ENCODE measurements at places on chromosomes 16 and 17.

DNA sequence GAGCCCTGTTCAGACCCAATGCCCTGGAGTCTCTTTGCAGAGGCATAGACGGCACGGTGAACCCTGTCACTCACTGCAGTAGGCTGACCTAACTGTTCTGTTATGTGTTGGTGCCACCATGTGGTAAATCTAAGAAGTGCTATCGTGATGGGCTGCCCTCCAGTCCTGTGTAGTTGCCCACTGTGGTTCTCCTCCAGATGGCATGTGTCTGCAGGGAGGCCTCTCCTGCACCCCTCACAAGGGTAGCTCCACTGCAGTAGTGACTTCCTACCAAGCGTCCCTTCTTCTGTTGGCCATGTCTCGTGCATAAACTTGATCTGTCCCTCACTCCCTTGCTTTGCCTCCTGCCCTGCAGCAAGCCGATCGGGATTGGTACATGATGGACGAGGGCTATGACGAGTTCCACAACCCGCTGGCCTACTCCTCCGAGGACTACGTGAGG lies 5.8 kb downstream of the DHX38 start:
- peak; percentile 44 for DNase-seq

GRCh38 chr16:30853758-30854157 lies 40.1 kb downstream of the BCL7C start:
- DNase-seq = no peak

GRCh38 chr16:70395345-70395901 lies 43.5 kb downstream of the ST3GAL2 start:
- peak; percentile 64 for DNase-seq

DNA sequence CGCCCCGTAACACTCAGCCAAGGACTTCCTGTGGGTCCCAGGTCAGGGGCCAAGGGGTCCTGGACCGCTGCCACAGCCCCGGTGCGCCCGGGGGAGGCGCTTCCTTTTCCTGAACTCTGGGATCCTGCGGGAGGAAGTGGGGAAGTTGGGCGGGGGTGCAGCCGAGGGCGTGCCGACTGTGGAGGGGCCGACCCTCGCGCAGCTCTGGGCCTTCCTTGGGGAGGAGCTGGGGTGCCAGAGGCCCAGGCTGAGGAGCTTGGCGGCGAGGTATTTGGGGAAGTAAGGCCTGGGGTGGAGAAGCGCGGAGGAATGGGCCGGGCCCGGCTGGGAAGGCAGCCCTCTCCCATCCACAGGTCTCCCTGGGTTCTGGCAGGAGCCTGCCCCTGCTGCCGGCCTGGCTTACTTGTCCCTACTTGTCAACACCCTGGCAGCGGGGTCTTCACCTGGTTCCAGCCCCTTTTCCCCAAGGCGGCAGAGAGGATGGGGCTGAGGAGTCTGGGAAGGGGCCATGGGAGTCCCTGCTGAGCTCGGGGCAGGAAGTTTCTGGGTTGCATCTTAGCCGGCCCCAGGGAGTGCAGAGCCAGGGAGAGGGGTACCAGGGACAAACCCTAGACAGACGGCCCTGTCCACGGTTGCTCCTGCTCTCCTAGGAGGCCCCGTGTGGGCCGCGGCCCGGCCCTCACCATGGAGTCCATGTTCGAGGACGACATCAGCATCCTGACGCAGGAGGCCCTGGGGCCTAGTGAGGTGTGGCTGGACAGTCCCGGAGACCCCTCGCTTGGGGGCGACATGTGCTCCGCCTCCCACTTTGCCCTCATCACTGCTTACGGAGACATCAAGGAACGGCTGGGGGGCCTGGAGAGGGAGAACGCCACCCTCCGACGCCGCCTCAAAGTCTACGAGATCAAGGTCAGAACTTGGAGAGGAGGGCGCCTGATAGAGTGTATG lies 1.7 kb downstream of the TBKBP1 start:
- DNase-seq = no peak

DNA sequence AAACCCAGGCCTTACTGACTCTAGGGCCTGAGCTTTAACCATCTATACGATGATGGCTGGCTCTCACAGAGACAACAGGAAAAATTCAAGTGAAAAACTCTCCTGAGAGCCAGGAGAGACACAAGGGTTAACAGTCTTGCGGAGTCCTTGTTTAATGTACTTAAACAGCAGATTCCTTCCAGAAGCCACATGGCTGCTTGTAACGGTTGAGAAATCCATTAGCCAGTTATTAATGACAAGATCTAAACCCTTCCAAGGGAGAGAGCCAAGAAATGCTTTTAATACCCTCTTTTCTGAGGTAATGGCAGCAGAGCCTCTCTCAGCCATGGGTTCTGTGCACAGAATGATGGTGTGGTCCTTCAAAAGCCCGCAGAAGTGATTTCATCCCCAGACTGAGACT lies 5.2 kb upstream of the ALDOA start:
- no peak for DNase-seq

GRCh38 chr16:55439101-55439690 lies 39.8 kb upstream of the MMP2 start:
- no peak for DNase-seq

DNA sequence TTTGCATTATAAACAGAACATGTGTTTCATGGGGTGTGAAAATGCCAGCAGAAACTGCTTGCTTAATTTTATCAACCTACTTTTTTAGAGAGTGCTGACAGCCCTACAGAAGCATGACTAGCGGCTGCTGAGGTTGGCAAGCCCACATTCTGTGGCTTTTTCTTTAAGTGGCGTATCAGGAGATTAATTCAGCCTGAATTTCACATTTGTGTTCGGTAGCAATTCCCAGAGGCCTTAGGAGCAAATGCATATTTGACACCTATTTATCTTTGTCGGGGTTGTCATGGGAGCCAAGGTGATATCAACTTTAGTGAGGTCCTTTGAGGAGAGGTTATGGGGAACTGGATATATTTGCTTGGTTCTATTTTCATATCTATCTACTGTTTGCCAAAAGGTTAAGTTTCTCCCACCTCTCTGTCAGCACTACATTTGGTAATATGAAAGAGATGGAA lies 140.9 kb downstream of the KCNJ2 start:
- no peak for DNase-seq

DNA sequence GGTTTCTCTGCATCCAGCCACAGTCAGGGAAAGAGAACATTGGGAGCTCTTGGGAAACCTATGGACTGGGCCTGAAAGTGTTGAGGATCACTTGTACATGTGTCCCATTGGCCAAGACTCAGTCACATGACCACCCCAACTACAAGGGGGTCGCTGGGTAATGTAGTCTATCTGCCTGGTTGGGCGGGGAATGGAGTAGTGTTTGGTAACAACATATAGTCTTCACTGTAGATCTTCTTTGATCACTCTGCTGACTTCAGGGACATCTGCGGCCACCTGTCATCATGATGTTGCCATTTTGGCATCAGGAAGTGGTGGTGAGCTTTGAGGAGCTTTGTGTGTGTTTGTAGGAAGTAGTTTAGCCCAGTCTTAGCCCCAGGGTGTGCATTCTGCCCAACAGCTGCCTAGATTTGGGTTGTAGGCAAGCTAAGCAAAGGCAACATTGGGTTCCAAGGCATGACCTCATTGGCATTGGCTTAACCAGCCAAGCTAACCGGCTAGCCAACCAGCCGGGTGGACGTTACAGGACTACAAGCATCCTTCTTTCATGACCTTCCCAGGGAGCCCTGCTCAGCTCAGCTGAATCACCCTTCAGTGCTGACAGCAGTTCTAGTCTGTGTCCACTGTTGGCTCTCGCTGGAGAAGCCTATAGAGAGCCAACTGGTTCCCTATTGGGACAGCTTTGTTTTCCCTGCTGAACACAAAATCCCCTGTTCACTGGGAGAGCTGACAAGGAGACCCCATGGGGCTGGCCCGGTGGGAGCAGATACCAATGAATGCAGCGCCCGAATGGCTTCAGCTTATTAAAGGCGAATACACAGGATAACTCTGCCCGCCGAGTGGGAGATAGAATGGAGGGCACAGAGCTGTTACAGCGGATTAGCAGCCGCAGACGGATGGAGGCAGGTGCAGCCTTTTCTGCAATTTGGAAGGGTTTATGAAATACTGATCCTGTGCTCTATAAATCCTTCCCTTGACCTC lies 178.6 kb downstream of the NTN1 start:
- no peak for DNase-seq

- DNase-seq = no peak
These were observed 44.1 kb upstream of the ACSF3 start for GRCh38 chr16:89049484-89050118.

DNA sequence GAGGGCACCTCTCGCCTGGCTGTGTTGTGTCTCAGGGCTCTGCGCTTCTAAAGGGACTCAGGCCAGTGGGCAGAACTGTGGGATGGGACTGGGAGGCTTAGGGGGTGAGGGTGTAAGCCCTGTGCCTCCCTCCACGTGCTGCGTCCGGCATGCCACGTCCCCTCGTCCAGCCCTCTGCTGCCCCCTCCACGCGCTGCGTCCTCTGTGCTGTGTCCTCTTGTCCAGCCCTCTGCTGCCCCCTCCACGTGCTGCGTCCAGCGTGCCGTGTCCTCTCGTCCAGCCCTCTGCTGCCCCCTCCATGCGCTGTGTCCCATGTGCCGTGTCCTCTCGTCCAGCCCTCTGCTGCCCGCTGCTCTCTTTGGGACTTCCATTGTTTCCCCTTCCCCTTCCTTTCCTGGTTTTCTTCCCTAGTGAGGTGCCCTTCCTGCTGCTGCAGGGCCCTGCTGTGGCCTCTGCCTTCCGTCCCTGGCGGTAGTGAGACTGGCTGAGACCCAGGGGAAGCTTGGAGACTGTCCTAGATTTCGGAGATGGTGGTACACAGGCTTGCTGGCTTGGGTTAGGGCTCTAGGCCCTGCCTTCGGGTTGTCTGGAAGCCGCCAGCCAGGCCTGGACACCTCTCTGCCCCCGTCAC lies 6.4 kb upstream of the ZNF750 start:
- no peak for DNase-seq

GRCh38 chr17:37438141-37438540 lies 31.5 kb downstream of the TADA2A start:
- no peak for DNase-seq

- no peak for DNase-seq
These were observed 75.2 kb downstream of the COX10 start for GRCh38 chr17:14144508-14144907.

GRCh38 chr16:53530741-53531140 lies 27.7 kb upstream of the AKTIP start:
- no peak for DNase-seq

DNA sequence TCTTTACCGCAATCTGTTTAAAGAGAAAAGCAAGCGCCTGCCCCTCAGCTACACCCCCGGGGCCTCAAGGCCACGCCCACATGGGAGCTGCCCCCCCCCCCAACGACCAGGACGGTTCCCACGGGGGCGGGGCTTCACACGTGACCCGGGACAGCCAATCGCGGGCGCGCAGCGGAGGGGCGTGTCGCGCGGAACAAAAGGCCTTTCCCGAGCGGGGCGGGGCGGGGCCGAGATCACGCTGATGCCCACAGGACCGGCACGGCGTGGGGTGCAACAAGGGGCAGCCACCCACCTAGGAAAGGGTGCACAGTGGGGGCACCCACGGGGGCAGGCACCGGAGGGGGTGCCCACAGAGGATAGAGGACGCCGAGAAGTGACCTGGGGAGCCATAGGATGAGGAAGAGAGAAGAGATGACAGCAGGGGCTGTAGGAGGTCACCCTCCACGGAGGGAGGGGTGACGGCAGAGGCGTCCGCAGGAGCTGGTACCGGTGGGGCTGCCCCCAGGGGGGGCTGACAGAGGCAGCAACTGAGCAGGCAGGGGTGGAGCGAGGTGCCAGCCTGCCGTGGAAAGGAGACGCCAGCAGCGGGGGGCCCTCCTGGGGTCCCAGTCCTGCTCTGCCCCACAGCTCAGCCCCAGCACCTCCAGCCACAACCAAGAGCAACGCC lies 6.2 kb downstream of the UNKL start:
- peak; percentile 96 for DNase-seq

DNA sequence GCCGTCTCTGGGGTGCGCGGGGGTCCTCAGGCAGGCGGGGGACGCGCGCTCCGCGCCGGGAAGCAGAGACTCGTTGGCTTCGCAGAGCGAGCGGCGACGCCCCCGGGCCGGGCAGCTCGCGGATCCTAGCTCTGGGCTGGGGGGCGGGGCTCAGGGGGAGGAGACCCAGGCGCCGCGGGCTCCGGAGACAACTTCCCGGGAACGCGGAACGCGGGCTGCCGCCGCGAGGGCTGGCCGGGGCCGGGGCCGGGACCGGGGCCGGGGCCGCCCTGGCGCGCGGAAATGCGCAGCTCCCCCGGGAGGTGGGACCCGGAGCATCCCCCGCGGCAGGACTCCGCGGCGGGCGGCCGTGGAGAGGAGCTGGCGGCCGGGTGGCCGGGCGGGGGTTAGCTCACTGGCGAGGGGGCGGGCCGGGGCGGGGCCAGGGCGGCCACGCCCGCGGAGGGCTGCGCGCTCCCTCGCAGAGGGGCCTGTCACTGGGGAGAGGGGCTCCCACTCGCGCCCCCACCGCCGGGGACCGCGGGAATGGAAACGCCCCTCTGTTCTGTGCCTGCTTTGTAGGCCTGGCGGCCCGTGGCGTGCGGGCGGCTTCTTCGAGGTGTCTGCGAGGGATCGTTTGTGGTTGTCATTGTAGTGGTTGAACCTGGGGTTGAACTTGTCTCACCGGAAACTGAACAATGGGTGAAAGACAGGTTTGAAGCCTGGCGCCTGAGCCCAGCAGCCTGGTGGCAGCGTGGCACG lies at the start of gene GAS7:
TSS of gene GAS7 (minus strand) at position 98 of the 741 bp plus-strand sequence.
- peak; percentile 43 for DNase-seq

DNA sequence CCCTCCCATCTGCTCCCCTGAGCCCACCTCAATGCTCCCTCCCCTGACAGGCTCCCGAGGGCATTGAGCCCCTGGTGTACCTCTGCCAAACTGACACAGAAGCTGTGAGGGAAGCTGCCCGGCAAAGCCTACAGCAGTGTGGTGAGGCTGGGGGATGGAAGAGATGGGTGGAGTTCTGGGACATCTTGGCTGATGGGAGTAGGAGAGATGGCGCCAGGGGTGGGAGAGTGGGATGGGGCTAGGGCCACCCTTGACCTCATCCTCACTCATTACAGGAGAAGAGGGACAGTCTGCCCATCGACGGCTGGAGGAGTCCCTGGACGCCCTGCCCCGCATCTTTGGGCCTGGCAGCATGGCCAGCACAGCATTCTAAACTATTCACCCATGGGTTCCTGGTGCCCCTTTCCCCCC lies 16.2 kb upstream of the CTCF start:
- no peak for DNase-seq

DNA sequence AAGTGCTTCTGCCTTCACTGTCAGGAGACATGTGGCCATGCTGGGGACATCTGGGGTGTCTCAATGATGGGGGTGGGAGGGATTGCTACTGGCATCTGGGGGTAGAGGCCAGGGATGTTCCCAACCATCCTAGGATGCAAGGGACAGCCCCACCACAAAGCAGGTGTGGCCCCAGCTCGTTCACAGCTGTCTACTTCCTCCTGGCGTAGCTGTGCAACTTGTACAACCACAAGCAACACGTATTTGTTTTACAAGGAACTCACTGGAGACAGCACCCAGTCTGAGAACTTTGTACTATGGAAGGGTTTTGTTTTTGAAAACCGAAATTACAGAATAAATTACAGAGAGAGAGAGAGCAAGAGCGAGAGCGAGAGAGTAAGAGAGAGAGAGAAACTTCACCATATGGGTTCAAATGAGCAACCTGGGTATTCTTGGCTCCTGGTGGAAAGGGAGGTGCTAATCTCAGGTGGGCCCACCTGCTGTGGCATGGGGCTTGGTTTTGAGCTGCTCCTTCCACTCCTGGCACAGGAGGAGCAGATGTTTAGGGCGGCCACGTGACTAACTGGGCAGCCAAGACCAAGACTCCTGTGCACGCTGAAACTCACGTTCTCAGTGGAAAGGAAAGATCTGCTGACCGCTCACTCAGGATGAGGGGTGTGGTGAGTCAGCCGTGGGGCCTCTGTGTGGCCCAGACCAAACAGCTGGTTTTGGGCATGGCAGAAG lies 17.5 kb upstream of the TNFRSF13B start:
- DNase-seq = peak; percentile 27

All from CD4-positive, alpha-beta T cell treated with Interleukin-2 at 100 ng/mL for 4 hours (primary cell).